NCI-H1417 treated with DMSO at 0.1 percent for 48 hours (cell line): ENCODE measurements at places on chromosomes 3 and 15.

- DNase-seq, result no peak
Observed at GRCh38 chr15:97728791-97729190, 231.7 kb upstream of the ARRDC4 start.

GRCh38 chr15:43524254-43524845, 6.9 kb downstream of the MAP1A start:
- DNase-seq, result no peak

DNA sequence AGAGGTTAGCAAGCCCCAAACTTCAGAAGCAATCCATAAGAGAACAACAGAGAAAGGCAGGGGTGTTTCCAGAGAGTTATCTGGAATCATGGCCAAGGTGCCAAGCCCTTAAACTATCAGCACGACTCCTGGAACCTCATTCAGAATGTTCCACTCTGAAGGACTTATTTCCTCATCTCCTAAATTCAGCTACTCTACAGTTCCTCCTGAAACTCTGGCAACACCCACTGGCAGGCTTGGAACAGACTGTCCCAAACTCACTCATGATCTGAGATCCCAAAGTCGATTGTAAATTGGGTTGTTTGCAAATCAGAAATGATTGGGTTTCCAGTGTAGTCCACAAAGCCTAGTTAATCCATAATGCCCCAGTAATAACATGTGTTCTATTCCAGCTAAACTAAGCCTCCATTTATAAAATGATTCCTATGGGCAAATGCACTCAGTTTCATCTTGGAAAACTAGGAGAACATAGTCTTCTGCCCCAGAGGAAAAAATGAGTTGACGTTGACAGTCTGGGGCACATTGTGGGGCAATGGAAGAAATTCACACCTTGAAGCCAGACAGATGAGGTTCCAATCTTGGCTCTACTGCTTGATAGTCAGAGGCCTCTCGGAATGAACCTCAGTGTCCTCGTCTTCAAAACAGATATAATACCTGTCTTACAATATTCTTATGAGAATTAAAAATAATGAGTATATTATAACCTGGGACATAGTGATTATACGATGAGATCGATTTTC, 65.9 kb downstream of the SLCO2A1 start:
- no peak for DNase-seq

GRCh38 chr3:105364128-105364527, 2.6 kb upstream of the ALCAM start:
- no peak for DNase-seq

DNA sequence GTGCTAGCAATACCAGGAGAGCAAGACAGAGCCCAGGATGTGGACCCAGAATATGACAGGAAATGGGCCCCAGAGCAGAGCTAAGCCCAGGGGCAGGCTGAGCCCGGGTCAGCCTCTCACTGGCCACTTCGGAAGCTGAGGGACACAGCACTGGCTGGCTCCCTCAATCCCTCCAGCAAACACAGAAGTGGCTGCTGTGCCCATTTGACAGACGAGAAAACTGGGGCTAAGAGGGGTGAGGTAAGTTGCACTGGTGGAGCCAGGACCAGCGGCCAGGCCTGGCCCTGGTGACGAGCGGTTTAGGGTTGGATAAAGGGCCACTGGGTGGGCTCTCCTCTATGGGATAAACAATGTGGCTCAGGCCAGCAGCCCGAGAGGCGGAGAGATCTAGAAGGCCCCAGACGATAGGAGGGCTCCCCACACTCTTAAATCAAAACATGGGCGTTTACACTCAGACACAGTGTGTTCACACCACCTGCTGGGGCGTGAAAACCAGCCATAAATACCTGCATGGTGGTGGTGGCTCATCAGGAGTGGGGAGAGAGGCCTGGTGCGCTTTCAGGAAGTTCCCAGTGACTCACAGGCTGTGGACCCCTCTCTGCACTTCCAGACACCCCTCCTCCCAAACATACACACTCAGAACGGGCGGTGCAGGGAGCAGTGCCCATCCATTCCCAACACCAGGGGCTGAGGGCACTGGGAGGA, 12.0 kb upstream of the LINGO1 start:
- DNase-seq, result no peak

DNA sequence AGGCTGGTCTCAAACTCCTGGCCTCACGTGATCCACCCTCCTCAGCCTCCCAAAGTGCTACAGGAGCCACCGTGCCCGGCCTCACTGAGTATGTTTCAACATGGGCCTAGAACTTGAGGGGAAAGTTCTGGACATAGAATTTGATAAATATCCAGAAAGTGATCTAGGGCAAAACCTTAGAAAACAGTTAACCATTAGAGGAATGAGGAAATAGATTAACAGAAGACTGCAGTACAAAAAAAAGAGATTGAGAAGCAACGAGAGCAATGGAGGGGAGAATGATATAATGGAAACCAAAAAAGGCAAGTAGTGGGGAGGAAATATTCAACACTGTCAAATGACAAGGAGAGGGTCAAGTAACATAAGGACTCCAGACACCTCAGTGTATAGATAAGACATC, 191.5 kb downstream of the PLCH1 start:
- DNase-seq, result no peak

DNA sequence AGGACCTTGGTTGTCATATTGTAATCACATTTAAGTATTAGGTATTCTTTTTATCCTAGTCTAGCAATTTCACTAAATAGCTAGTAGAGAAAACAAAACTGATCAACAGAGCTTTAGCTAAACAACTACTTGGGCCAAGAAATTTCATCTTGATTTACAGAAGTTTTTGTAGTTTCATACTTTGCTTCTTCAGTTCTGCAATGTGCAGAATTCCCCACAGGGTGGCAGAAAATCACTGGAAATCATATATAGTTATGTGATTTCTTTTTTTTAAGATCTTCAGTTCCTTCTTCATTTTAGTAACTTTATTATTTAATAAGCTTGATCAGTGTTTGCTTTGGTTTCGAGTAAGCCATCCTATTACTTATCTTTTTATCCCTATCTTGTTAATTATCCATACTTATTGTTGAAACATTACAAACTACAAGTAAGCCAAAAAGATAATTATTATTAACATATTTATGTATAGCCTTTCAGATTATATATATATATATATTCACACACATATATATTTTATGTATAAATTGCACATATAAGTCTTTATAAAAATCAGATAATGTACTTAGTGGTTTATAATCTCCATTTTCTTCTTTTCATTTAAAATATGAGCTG, 2.2 kb upstream of the BNIP2 start:
- no peak for DNase-seq
